ENCODE measurements at places on chromosomes 1 and 21. TPM values are rescaled to one million over a fixed set of nuclear protein-coding genes. Genes with fewer than 3 reads are reported as not detected.

GRCh38 chr21:20302084-20302483, 696.1 kb upstream of the NCAM2 start:
- no peak for DNase-seq

- no peak for DNase-seq
Observed at GRCh38 chr21:41511858-41512257, 3.9 kb upstream of the TMPRSS2 start.

DNA sequence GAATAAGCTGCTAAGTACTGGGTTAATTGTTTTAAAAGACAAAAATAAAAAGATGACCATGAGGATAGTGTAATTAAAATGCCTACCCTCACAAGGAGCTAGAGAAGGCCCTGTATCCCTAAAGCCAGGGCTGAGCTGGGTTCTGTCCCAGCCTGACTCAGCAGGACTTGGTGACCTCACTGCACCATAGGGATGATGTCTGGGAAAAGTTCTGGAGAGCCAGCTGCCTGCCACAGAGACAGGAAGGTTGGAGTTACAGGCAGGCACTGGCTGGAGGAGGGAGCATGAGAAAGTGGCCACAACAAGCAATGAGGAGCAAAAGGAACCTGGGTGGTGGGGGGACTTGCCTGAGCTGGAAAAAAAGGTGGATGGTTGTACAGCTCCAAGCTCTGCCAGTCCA, 5.7 kb upstream of the TNR start:
- DNase-seq = no peak

- peak; percentile 89 for DNase-seq
Observed at GRCh38 chr1:101238681-101239094, 1.9 kb downstream of the S1PR1 start.

DNA sequence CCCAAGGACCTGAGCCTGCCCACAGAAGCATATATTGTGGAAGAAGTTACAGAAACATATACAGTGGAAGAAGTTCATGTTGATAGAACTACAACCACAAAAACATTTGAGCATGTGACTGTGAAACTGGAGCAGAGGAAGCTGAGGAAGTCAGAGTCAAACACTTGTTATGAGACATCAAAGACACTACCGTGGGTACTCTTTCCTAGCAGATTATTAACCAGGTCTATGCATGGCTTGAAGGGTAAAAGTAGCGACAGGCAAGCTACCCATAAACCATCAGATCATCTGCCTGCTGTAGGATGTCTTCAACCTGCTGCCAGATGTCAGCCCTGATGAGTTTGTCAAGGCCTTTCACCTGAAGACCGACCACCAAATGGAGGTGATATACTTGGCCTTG, 35.8 kb downstream of the IVNS1ABP start:
- DNase-seq = no peak

- no peak for DNase-seq
Observed at GRCh38 chr1:19495000-19495656, 9.8 kb upstream of the CAPZB start.

DNA sequence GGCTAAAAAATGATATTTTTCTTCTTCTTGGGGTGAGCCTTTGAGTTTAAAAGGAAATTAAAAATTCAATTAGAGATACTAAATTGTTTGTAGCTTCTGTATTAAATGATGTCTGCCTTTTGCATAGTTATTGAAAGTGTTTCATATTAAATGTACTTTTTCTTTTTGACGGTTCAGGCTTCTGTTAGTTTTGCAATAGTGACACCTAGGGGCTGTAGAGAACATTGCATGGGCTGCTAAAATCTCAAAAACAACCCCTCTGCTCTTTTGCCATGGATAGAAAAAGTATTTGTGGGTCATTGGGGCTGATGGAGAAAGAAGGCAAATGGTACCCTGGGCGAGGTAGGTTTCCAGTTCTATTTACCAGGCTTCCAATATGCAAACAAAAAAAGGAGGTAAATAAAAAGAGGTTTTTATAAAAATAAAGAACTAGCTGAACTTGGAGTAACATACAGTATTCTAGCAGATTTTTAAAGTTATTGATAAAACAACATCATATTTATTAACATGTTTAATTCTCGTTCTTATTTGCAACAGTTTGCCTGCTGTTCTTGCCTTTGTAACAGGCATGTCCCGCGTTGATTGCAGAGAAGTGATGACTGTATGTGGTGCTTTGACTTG, 115.4 kb upstream of the HOOK1 start:
- peak; percentile 54 for DNase-seq

DNA sequence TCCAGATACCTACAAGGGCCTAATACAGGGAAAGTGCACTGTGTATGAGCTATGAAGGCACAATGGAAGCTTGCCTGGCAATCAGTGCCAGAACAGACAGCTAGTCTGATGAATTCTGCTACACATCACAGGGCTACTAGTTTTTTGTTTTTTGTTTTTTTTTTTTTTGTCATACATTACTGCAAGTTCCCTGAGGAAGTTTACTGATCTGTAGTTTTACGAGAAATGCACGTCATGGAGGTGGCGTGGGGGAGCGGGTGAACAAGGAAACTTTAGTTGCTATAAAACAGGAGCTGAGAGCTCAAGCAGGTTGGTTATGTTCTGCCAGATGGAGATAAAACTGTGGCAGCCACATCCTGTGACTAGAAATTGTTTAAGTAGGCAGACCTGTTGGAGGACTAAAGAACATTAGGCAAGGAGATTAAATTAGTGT, 17.7 kb downstream of the PTPRC start:
- peak; percentile 87 for DNase-seq

- DNase-seq = no peak
Observed at GRCh38 chr1:89276690-89277089, 4.0 kb upstream of the GBP5 start.

GRCh38 chr1:69129538-69129937, 438.2 kb upstream of the LRRC7 start:
- DNase-seq = no peak

DNA sequence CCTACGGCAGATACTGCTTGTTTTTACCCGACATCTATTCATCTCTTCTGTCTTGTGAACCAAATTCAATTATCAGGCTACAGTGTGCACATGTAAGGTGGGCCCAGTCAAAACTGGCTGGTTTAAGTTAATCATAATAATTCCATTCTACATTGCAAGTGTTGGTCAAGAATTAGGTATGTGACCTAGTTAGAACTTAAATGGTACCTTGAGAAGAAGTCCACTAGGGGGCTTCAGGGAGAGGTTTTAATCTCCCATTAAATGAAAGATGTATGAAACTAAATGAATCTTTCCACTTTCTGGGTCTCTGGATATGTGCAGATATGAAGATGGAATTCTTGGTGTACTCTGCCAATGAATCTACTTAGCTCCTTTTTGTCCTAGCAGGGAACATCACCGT, 187.1 kb downstream of the CDC42BPA start:
- DNase-seq = no peak

DNA sequence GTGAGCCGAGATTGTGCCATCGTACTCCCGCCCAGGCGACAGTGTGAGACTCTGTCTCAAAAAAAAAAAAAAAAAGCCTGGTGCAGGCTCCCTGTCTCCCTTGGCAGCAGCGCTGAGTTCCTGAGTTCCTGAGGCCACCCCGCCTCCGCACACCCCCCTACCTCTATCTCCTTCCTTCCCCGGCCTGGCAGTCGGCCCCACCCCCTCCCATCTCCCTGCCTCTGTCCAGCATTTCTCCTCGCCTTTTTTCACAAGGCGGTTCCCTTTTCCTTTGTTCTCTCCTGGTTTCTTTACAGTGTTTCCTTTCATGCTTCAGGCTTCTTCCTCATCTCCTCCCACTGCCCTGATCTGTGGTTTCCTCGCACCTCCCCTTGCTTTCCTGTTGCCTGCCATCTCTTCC, 2.7 kb downstream of the RORC start:
- peak; percentile 83 for DNase-seq

GRCh38 chr1:245684166-245684565, 529.4 kb downstream of the KIF26B start:
- DNase-seq = no peak

GRCh38 chr21:38807986-38808385, 2.3 kb downstream of the ETS2 start:
- no peak for DNase-seq

DNA sequence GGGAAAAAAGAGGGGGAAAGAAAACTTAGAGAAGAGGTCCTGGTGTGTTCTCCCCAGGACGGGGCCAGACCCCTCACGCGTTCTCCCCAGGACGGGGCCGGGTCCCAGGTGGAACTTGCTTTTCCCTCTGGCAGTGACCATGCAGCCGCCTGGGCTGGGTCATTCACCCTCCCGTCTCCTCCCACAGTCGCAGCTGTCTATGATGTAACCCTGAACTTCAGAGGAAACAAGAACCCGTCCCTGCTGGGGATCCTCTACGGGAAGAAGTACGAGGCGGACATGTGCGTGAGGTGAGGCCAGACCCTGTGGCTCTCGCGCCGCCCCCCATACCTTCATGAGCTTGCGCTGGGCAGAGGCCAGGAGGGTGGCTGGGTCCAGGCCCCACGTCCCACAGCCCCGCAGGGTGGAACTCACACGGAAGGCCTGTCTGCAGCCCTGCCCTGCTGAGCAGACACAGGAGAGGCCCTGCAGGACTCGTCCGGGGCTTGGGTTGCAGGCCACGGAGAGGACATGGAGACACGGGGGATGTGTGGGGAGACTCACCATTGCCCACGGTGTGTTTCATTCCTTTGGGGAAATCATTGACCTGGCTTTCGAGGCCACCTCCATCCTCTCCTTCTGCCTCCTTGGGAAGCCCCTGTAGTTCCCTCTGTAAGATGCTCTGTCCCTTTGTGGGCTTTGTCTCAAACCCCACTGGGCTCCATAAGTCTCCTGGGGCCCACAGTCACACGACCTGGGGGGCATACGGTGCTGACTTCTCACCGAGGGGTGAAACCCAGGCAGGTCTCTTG, 40.7 kb upstream of the TRAPPC10 start:
- no peak for DNase-seq

DNA sequence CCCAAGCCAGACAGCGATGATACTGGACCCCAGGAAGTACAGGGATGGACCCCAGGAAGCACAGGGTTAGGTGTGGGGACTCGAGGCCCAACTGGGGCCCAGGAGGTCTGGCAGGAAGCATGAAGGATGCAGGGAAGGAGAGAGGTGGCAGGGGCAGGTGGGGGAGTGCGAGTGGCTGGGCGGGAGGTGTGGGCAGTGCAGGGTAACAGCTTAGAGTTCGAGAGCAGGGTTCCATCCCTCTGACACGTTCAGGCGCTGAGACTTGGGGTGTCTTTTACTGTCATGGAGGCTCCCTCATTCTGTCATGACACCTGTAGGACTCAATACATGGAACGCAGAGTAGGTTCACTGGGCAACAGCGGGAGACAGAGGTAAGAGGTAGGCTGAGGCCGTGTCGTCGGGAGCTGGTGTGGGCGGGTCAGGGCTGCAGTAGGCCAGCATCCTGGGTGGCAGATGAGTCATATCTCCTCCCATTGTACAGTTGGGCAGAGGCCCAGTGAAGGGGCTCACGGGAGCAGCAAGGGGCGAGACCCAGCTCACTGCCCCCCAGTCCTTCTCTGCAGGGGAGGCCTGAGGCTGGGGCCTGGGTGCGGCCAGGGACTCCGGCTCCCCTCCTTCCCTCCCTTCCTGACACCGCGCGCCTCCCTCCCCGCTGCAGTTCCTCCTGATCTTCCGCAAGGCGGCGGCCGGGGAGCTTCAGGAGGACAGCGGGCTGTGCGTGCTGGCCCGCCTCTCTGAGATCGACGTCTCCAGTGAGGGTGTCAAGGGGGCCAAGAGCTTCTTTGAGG, 11.6 kb upstream of the CTRC start:
- DNase-seq = no peak

GRCh38 chr1:153647346-153647714, 11.2 kb upstream of the SNAPIN start:
- no peak for DNase-seq

DNA sequence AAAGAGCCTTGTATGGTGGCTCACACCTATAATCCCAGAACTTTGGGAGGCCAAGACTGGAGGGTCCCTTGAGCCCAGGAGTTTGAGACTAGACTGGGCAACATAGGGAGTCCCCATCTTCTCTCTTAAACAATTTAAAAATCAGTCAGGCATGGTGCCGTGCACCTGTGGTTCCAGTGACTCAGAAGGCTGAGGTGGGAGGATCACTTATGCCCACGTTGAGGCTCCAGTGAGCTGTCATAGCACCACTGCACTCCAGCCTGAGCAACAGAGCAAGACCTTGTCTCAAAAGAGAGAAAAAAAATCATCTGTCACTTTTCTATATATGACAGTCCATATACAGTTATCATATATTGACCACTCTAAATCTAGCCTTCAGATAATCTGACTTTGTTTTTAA, 658.3 kb downstream of the LTN1 start:
- no peak for DNase-seq

GRCh38 chr1:116498789-116499628, 71.8 kb downstream of the CD58 start:
- DNase-seq = peak; percentile 42

GRCh38 chr1:232627171-232627570, 2.8 kb downstream of the SIPA1L2 start:
- DNase-seq = no peak

GRCh38 chr1:27342778-27343638, 1.2 kb downstream of the SYTL1 start:
- no peak for DNase-seq

DNA sequence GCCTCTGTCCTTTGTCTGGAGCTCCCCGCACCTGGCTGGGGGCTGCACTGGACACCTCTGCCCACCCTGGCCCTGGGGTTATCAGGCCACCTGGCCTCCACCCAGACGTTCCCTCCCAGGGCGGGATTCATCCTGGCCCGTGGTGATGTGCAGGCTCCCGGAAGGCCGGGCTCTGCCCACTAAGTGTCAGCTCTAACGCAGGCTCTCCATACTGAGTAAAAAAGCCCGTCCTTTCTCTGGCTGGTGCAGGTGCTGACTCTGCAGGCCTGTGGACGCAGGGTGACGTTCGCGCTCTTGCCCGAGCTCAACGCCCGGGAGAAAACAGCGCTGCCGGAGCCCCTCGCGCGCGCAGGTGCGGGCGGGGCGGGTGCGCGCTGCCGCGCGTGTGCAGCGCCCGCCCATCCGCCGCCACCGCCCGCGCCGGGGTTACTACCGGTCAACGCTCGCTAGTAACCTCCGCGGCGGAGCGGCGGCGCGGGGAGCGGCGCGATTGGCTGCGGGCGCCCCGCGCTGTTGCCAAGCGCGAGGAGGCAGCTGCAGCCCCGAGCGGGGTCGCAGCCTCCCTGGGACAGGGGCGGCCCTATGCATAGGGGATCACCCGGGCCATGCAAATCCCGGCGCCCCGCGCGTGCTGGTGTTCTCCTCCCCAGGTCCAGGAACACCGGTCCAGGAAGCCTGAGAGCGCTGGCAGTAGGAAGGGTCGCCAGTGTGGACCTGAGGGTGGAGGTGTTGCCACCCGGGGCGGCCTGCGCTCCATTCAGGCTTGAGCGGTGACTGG, 15.7 kb downstream of the ABCG1 start:
- peak; percentile 57 for DNase-seq

The CCDC30 gene
- total RNA-seq = not detected

The C1orf87 gene
- not detected for total RNA-seq

The TCP10L gene
- total RNA-seq = not detected

The IGFN1 gene
- not detected for total RNA-seq

The GPATCH2 gene
- total RNA-seq = 10.5 TPM

The SLAMF7 gene
- total RNA-seq = 1.8 TPM

The ZNF669 gene
- 11.3 TPM for total RNA-seq

The CSF3R gene
- not detected for total RNA-seq

The ICOSLG gene
- total RNA-seq = 0.33 TPM

The KCNJ15 gene
- 0.06 TPM for total RNA-seq
